ENCODE measurements at places on chromosomes 4 and X.

DNA sequence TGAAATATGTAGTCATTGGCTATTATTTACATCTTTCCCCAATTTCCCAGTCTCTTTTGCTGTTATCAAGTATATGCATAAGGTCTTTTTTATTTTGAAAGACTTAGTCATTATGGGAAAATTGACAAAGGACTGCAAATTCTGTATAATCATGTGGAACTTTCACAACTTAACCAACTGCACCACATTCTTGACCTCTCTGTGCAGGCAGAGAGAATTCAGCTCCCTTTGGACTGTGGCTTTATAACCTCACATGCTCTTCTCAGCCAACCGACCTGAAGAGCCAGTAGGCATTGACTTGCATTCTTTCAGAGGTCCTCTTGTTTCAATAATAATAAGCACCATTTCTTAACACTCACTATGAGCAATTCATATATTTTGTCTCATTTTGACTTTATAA, 66.9 kb downstream of the ANXA3 start:
- DNase-seq: no peak

- no peak for DNase-seq
These were observed 139.3 kb downstream of the PDE5A start for GRCh38 chr4:119489305-119489704.

DNA sequence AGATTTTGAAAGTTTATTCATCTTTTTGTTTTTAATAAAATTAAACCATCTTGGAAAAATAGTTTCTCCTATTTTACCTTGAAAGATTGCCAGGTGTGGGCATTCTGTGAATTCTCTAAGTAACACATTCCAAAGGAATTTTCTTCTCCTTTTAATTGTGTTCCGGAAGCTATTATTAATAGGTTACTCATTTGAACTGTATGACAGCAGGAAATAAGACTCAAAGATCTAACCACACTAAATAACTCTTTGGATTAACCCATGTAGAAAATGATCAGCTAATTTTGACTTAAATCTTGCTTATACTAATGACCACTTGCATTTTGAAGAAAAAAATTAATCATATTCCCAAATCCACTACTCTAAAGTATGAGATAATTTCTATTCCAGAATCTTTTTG, 17.6 kb upstream of the CCNI start:
- DNase-seq: no peak

GRCh38 chr4:85556283-85556682, 81.3 kb downstream of the ARHGAP24 start:
- no peak for DNase-seq

DNA sequence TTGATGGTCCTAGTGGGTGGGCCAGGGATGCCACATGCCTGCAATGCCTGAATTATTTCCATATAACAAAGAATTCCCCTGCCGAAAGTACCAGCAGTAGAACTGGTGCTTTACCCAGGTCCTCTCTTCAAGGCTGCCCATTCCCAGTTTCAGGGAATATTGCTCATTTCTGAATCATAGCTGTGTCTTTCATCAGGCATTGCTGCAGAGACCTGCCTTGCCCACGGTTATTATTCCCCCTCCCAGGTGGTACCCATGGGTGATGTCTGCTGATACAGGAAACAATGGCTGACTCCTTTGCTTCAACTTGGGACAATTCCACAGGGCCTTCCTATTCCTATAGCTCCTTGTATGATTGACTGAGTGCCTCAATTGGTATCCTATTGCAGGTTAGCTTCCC, 9.7 kb upstream of the IQCM start:
- DNase-seq: no peak

- no peak for DNase-seq
These were observed 46.5 kb downstream of the CPZ start for GRCh38 chr4:8639021-8639420.

DNA sequence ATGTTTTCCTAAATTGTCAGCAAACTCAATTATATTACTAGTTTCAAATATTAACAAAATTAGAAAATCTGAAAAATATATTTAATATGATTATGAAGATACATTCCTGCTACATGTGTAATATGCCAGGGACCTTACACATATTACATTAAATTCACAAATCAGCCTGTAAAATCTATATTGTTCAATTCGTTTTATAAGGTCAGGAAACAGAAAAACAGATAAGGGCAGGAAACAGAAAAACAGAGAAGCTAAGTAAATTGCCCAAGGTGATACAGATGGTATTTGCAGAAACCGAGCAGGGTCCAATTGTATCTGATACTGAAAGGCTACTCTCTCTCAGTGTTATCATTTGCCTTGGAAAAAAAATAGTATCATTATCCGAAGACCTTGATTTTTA, 739.0 kb downstream of the DMD start:
- DNase-seq: no peak

DNA sequence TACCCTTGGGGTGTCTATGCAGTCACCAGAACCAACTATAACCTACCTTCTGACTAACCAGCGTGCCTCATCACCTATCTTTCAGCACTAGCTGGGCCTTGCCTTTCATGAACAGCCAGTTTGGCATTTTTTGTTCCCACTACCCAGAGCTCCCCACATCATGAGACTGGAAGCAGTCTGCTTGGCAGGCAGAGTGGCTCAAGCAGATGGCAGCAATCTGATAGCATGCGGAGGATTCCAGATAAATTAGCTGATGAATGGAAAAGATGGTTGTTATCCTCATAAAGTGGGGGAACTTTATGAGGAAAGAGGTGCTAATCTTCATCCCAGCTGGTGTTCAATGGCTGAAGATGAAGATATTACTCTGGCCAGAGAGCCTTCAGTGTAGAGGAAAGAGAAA, 243.2 kb upstream of the EDA2R start:
- no peak for DNase-seq

DNA sequence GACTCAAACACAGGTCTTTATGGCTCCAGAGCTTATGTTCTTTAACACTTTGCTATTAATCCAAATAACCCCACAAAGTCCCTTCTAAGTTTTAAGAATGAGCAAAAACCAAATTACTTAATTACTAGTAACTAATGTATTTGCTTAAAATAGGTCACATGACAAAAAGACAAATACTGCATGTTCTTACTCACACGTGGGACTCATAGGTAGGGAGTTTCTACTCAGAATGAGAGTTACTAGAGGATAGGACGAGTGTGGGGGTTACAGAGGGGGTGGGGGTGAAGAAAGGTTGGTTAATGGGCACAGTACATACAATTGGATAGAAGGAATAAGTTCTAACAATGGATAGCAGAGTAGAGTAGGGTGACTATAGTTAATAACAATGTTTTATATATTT, 5.8 kb downstream of the RPS6KA3 start:
- no peak for DNase-seq

DNA sequence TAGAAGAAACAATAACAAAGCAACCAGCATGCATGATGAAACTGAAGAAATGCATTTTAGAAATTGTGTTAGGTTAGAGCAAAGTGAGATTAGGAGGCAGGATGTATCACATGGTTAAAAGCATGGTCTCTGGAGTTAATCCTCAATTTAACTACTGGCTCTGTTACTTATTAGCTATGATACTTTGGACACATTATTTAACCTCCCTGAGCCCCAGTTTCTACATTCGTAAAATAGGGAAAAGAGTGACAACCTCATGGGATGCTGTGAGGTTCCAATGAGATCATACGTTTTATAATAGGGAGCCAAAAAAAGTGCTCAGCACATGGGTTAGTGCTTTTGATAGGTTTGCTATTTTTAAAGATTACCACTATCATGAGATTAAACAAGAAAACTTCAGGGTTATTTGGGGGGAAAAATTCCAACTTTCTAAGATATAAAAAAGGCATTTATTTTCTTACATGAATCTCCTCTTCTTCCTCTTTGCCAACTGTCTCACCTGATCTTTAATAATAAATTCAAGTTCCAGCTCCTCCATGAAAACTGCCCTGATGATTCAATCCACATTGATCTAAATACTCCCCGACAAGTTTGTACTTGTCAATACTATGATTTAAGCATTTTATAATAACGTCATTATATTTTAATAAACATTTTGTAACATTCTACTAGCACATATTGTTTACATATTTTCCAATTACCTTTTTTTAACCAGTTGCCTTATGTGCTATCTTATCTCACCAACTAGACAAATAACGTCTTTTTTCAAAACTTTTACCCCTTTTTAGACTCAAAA, 4.6 kb downstream of the SEC31A start:
- no peak for DNase-seq

All from stimulated activated CD4-positive, alpha-beta T cell treated with anti-CD3 and anti-CD28 coated beads, Interleukin-1b, Interleukin-23, amount 100 ng/mL, for 1 hour (primary cell).